ENCODE measurements at places on chromosomes 13 and 19. TPM values are rescaled to one million over a fixed set of nuclear protein-coding genes. Genes with fewer than 3 reads are reported as not detected.

DNA sequence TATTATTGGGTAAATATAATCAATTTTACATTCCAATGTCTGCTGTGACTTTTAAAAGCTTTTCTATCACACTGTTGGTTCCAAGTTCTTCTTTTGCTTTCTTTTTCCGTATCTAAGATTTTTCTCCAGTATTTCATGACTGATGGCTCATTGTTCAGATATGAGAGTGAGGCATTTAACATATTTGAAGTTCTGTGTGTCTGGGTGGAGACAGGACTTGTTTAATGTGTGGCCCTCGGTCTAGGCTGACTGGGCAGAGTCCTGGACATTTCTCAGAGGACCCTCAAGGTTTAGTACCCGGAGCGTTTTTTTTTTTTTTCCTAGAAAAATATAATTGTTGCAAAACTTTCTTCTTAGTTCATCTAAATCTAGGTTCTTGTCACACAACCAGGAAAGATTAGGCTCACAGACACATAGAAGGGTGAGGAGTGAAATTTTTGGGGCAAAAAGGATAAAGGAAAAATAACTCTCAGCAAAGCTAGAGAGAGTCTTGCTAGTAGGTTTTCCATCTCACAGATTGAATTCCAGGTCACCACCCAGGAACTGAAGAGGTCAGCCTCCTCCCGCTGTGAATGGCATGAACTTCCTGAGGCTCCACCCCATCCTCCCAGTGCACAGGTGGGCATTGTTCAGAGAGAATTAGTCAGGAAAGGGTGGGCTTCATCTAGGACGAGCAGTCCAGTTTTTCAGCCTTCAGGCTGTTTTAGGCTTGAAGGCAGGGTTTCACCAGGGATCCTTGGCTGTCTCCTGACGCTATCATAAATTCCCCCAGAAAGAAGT is 1002.4 kb upstream of the PCDH9 start:
- H3K27me3 ChIP-seq: no peaks in the 10 kb centered on the region
- H3K27ac ChIP-seq: no peak overlapping the region
- H3K4me1 ChIP-seq: no peaks in the 10 kb centered on the region
- no peak overlapping the region for H3K4me3 ChIP-seq
- DNase-seq: no peak

DNA sequence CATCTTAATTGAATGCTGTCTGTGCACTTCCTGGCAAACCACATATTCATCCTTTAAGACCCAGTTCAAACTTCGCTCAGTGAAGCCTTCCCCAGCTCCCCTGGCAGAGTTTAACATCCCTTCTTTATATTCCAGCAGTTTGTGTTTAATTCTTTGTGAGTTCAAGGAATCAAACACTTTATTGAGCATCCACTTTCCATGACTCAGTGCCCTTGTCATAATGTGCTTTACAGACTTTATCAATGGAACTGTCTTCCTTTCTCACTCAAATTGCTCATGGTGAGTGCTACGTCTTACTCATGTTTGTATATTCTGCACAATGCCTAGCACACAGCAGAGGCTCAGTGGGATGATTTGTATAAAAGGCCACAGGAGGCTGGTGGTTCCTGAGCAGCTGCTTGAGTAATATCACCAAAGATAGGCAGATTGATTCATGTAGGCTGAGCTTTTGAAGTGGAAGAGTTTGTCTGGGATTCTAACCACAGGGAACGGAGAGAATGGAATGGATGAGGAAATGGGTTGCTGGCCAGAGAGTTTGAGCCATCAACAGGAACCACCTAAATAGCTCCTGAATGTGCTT is 44.2 kb downstream of the SERTM1 start:
- H3K4me3 ChIP-seq: no peak overlapping the region
- no peaks in the 10 kb centered on the region for H3K27me3 ChIP-seq
- no peak for DNase-seq

The CABP5 gene
- total RNA-seq: not detected

- no peak for DNase-seq
- H3K27me3 ChIP-seq: no peaks in the 10 kb centered on the region
- no peak overlapping the region for H3K27ac ChIP-seq
- H3K4me1 ChIP-seq: no peaks in the 10 kb centered on the region
Observed at GRCh38 chr13:76350399-76350798, 535.8 kb downstream of the KCTD12 start.

Measured in Panc1 (cell line).